PC-3 (cell line): ENCODE measurements at places on chromosomes 11 and 22. TPM values are rescaled to one million over a fixed set of nuclear protein-coding genes. Genes with fewer than 3 reads are reported as not detected.

- DNase-seq, result peak; percentile 67
Observed at GRCh38 chr11:93169950-93170561, 27.7 kb downstream of the SLC36A4 start.

GRCh38 chr22:45205276-45205925 is 35.3 kb downstream of the KIAA0930 start:
- no peak for DNase-seq

- DNase-seq, result peak; percentile 90
Observed at GRCh38 chr11:78946945-78947902, 372.6 kb upstream of the NARS2 start.

DNA sequence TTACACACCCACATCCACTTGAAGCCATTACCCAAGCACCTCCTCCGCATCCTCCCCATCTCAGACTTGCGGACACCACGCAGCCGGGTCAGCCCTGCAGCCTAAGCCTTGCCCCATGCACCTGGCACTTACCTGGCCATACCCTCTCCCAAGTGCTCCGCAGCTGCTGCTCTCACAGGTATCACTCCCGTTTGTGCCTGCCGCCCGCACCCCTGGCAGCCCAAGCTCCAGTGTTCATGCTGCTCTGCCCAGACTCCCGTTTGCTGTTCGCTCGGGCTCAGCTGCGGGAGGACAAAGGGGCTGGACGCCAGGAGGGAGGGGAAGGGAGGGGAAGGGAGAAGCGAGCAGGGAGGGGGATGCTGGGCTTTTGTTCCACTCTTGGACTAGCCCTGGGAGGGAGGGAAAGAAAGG is at the start of gene KLHL35:
TSS of gene KLHL35 (minus strand) at position 293 of the 411 bp plus-strand sequence. CDS start 2,574 bp downstream, outside the sequence.
- no peak for DNase-seq

- DNase-seq, result peak; percentile 68
Observed at GRCh38 chr11:11416502-11416901, 63.5 kb upstream of the CSNK2A3 start.

DNA sequence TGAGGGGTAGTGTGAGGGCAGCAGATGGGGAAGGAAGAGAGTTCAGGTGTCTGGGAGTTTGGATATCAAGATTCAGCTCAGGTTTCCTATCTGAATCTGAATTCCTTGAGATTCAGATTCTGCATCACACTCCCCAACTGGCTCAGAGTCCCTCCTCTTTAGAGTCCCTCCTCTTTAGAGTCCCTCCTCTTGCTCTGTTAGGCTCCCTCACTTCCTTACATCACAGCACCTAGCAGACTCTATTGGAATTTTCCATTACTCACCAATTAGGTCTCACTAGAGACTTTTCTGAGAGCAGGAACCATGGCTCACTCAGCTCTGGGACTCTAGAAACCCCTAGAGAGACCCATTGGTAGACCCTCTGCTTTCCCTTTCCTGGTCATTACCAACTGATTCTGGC is 303.4 kb upstream of the SYN3 start:
- no peak for DNase-seq

- peak; percentile 61 for DNase-seq
Observed at GRCh38 chr11:119389611-119390254, 8.2 kb upstream of the USP2 start.

DNA sequence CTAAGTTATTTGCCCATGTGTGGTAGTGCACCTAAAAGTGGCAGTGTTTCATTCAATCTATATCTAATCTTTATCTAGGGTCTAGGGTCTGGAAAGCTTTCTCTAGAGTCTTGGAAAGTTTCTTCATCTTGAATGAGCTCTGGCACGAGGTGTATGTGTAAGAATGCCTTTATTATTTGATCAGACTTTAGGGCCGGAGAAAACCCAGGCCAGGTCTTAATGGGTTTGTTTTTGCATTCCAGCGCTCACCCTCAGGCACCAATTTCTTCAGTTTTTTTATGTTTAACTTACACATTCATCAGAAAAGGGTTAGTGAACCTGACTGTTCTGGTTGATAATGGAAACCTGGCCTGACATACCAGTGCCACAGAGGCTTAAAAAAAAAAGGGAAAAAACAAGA is 68.3 kb upstream of the SLN start:
- DNase-seq, result no peak

DNA sequence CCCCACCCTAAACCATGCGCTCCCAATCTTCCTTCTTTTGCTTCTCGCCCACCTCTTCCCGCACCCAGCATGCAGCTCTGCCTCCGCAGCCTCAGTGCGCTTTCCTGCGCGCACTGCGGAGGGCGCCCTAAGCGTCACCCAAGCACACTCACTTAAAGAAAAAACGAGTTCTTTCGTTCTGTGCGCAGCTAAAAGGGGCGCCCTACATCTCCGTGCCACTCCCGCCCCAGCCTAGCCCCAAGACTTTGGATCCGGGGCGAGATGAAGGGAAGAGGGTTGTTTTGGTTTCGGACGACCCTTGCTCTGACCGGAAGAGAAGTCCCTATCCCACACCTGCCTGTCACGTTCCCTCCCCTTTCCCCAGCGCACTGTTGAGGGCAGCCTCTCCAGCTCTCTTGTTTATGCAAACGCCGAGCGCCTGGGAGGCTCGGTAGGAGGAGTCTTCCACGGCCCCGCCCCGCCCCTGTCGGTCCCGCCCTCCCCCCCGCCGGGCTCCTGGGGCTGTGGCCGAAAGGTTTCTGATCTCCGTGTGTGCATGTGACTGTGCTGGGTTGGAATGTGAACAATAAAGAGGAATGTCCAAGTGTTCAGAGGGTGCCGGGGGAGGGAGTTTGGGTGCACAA is 5.3 kb downstream of the VSIG2 start:
- peak; percentile 79 for DNase-seq

The SELENOH gene
- total RNA-seq, result 306 and 353 TPM in 2 replicates
